ENCODE measurements at places on chromosomes 12 and 14.
A peak's percentile ranks its signal among the peaks of the same experiment; 100 is the strongest.

- no peak for DNase-seq
Observed at GRCh38 chr14:65492266-65492665, 79.7 kb downstream of the FUT8 start.

GRCh38 chr12:107225635-107226034 lies 132.3 kb upstream of the CRY1 start:
- no peak for DNase-seq

DNA sequence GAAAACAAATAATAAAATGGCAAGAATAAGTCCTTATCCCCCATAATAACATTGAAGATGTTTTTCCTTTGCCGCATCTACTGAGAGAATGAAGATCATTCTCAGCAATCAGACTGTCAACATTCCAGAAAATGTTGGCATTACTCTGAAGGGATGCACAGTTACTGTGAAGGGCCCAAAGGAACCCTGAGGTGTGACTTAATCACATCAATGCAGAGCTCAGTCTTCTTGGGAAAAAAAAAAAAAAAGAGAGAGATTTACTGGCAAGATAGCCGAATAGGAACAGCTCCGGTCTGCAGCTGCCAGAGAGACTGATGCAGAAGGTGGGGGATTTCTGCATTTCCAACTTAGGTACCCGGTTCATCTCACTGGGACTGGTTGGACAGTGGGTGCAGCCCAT lies 41.3 kb upstream of the OR6J1 start:
- DNase-seq: no peak

GRCh38 chr12:39144613-39145061 lies 239.2 kb upstream of the CPNE8 start:
- no peak for DNase-seq

- no peak for DNase-seq
Observed at GRCh38 chr14:56886471-56887062, 76.3 kb upstream of the OTX2 start.

GRCh38 chr14:28161040-28161439 lies 605.5 kb upstream of the FOXG1 start:
- no peak for DNase-seq

DNA sequence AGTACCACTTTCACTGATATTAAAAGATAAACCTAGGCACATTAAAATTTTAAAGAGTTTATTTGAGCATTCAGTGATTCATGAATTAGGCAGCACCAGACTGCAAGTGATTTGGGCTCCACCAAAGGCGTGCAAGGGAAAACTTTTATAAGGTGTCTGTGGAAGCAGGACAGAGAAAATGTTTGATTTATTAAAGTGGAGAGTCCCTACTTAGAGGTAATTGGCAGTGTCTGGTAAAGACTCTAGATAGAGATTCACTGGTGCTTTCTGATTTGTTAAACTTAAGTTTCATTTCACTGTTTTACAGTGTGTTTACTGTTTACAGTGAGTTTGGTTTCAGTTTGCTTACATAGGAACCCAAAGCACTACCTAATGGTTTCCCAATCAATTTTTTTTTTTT lies 72.8 kb downstream of the ANKS1B start:
- no peak for DNase-seq

DNA sequence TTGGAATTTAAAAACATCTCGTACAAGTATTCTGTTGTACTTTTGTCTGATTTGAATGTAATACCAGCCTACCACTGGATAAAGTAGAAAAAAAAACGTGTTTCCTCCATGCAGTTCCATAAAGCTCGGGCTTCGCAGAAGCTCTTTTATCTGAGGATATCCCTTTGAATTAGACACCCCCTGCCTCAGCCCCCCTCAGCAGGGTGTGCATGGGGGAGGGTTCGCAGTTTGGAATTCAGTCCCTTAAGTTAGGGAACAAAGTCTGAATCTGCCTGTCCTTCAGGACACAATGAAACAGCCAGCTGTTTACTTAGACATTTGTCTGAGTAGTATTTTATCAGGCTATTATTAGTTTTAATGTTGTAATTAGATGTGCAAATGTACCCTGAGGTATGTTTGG lies 234.0 kb upstream of the CAND1 start:
- DNase-seq: no peak

DNA sequence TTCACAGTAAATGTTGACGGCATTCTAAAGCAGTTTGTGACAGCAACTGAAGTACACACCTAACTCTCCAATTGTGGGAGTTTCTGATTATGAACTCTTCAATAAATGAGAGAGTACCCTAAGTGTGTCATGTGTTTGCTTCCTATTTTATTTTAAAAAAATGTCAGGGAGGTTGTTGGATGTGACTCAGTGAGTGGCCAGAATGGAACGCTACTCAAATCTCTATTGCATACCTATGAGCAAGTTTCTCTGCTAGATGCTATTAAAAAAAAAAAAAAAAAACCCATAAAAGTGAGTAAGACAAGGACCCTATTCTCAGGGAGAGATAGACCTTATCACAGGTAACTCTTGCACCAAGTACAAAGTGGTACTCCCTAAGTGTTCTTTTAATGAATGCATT lies 256.6 kb downstream of the BTG1 start:
- DNase-seq: no peak

DNA sequence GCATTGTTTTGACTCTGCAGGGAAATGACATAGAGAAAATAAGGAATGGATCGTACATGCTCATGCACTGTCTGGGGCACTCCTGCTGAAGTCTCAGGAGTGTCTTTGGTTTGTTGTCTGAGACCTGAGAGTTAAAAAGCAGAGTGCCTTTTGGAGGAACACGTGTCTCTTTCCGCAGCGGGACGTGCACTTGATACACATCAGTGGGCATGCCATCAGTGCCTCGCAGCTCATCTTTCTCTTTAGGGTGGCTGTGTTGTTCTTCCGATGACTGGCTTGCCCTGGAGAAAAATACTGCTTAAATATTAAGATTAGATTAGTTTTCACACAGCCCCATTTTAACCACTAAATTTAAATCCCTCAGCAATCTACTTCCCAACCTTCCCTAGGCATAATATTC lies 835.9 kb downstream of the DIO2 start:
- no peak for DNase-seq

- no peak for DNase-seq
Observed at GRCh38 chr12:62683776-62684569, 217.3 kb downstream of the MON2 start.

DNA sequence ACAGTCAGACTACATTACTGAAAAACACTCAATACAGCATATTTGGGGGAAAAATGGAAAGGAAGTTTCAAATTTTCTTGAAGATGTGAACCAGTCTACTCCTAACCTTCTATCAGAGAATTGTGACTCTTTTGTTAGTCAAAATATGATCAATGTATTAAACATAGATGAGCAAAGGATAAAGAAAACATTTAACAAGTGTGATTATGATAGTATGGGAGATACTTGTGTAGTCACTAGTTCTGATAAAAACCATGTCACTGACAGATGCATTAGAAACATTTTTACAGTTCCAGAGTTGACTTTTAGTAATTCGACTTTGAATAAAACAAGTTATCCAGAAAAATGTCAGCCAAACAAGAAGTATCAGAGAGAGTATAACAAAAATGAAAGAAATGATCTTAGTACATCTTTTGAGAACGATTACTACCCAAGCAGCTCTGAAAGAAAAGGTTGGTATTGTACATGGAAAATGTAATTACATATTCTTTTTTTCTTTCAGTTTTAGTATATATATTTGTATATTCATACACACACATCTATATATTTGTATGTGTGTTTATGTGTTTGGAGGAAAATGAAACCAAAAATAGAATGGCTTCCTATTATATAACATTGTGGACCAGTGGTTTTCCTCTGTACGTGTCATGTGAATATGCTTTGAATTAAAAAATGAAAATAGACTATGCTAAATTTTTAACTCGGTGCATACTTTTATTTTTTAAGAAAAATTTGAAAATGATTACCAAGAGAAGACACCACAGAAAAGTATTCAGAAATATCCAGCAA lies 63.3 kb upstream of the ABCD2 start:
- DNase-seq: no peak

DNA sequence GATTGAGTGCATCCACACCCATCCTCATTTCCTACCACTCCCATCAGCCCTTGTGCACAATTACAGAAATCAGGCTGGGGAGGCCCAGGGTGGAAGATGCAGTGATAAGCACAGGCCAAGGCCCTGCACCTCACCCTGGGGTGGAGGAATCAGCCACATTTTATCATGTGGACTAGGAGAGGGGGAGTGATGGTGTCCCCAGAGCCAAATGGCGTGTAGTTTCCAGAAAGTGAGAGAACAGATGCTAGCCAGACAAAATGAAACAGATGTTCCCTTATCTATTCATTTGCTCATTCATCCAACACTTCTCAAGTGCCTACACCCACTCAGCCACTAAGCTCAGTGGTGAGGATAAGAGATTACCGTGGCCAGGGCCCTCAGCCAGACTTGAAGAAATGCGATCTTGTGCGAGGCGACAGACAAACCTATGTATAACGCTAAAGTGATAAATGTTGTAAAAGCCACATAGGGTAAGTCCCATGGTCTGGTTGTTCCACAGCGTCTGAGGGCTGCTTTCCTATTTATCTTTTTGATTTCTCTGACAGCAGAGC lies 93.6 kb downstream of the STAB2 start:
- DNase-seq: peak; percentile 88

DNA sequence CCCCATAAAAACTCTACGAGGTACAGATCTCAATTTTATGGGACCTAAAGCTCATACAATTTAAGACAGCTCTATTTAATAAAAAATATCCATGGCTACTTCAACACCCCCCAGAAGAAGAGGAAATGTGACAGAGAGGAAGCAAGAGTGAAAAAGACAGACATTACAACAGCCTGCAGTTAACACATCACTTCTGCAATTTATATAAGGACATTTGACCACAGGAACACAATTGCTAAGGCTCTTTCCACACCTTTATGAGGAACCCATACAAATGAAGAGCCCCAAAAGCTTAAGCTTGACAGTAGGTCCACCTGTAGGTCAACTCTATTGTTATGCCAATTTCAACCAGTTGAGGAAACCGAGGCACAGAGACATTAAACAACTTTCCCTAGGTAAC lies 5.6 kb downstream of the OR10P1 start:
- no peak for DNase-seq

DNA sequence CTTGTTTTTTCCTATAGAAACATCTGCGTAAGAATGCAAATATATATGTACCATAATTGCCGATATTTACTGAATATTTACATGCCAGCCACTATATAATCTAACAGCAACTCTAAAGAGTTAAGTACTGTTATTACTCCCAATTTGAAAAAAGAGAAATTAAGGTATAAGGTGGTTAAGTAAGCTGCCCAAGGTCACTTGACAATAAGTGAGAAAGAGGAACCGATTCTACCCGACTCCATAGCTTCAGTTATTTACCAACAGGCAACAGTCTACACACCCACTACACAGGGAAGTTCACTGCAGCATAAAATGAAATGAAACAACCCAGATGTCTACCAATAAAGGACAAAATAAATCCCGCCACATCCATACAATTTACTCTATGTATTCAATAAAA lies 1.1 kb downstream of the MIS18BP1 start:
- DNase-seq: peak; percentile 19

DNA sequence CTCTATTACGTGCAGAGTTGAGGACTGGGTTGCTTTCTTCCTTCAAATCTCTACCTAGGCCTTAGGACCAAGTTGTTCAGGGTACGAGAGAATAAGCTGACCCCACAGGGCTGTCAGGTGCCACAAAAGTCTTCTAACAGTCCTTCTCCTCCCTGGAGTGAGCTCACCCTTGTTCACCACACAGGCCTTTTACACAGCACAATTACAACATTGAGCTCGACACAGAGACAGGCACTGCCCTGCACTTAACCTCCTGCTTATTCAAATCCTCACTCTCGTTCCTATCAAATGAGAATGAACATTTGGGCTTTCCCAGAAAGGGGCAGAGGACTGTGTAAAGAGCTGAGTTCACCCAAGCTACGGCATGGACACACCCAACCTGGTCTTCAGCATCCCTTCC lies 2.4 kb downstream of the GALNT6 start:
- DNase-seq: no peak

GRCh38 chr14:65303899-65304222 lies 108.7 kb upstream of the FUT8 start:
- no peak for DNase-seq

GRCh38 chr14:20631880-20632389 lies 9.6 kb downstream of the OR6S1 start:
- DNase-seq: no peak

- DNase-seq: no peak
Observed at GRCh38 chr12:31931796-31932715, 27.2 kb upstream of the RESF1 start.

- no peak for DNase-seq
Observed at GRCh38 chr14:100715803-100716202, 10.9 kb upstream of the DLK1 start.

- DNase-seq: no peak
Observed at GRCh38 chr14:103392572-103392971, 7.4 kb downstream of the MARK3 start.

DNA sequence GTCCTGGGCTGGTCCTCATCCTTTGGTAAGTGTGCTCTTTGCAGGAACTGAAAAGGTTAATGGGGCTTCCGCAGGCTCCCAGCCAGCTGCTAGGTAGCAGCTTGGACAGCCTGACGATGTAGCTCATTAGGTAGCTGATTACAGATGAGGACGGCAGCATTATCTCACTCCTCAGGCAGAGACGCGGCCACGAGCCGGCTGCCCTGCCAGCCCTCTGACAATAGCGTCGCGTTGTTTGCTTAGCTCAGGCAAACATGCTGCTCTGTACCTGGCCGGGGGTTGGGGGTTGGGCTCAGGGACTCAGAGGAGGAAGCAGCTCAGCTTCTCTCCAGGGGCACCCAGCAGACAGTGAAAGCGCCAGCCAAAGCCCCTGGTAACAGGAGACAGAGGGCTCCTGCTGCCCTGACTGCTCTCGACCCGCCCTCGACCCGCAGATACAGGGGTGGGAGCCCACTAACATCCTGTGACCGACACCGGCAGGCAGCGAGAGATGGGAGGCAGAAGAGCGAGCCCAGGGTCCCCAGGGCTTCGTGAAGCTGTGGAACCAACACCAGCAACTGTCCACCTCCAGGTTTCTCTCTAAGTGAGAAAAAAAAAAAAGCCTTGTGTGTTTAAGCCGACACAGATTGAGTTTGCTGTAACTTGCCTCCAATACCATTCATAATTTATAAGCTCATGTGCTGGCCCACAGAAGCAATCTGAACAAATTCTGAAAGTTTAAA lies 53.4 kb upstream of the DLK1 start:
- peak; percentile 51 for DNase-seq

- no peak for DNase-seq
Observed at GRCh38 chr14:65482757-65483438, 70.4 kb downstream of the FUT8 start.

DNA sequence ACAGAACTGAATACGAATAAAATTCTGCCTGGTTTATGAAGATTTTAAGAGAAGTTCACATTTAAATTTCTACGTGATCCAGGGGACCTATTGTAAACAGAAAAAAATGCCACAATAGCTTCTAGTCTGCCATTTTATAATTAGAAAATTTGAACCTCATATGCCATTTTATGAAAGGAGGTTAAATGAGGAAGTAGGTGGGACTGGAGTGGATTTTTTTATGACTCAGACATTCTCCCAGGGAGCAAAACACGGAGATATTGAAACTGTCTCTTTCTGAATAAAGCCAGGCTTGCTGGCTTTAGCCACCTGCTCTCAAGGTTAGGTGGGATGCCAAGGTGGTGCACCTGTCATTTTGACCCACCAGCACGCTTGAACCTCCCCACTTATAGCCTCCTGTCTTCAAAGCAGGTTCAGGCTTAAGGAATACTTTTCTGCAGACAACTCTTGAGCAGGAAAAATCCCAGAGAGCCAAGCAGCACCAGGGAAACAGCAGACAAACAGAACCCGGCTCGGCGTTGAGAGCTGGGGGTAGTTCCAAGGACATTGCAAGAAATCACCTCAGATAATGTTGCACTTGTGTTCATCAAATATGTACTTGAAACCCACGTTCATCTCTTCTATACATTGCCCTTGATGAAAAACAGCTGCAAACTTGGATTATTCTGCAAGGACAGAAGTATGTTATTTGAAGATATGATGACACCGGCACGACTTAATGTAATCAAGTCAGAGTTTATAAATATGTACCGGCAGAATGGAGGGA lies 203.7 kb downstream of the PPM1H start:
- DNase-seq: no peak
